ENCODE measurements at places on chromosomes 1 and 21.

DNA sequence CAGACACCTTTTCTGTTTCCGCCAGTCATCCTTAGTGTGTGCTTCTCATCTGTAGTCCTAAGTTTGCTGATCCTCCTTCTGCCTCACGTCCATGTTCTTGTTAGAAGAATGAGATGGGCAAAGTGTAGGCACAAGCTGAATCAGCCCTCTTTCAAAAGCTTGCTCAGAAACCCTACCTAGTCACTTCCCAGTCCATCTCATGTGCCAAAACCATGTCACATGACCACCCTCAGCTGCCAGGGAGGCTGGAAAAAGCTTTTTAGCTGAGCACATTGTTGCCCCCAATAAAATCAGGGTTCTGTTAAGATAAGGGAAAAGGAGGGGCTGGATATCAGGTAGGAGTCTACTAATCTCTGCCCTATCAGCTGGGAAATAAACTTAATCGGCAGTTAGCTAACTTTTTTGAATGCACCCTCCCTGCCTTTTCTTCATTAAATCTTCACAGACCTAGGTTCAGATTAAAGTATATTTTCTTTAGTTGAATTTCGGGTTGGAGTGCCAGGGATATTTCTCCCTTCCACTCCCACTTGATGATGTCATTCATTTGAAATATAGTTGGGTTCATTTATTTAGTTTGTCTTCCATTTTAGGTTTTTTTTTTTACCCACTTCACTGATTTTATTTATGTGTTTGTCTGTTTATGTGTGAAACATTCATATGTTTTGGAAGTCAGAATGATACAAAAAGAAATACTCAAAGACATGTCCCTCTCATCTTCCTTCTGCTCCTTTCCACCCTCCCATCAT lies 129.2 kb downstream of the ROR1 start:
- no peak for DNase-seq

GRCh38 chr1:180893614-180894013 lies 19.1 kb upstream of the KIAA1614 start:
- DNase-seq = no peak

DNA sequence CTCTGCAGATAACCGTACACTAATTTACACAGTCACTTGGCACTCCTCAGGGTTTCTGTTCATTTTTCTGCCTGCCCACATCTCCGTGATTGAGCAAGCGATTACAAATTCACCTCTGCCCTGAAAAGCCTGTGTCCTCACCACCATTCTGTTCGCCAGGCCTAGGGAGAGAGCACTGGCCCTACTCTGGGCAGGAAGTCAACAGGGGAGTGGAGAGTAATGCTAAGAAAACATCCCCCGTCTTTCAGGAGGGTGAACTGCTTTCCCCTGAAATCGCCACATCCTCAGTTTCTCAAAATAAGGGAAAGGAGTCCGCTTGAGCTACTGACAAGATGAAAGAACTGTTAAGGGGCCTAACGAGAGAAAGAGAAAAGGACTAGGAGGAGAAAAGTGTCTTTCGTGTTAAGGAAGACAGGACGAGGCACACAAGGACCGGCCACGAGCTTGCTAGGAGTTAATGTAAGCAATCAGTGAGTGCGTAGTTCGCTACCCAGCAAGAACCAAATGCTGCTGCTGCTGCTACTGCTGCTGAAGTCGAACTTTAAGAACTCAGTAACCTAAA lies 632 bp downstream of the PEX19 start:
- DNase-seq = peak; percentile 49

- DNase-seq = peak; percentile 56
Observed at GRCh38 chr1:193183019-193183627, 3.3 kb downstream of the B3GALT2 start.

DNA sequence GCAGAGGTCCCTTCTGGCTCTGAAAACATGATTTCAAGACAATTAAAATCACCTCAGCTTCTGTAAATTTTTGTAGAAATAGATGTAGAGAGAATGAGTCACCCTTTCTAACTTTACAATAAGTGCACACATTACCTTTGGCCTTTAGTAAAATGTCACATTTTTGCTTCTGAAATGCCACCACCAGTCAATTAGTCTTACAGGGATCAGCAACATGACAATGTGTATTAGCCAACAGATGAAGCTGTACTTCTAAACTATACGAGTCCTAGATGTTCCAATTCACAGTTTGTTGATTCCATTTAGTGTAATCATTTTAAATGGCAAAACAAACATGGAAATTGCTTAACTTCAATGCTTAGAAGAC lies 23.1 kb downstream of the C21orf91 start:
- DNase-seq = peak; percentile 60

DNA sequence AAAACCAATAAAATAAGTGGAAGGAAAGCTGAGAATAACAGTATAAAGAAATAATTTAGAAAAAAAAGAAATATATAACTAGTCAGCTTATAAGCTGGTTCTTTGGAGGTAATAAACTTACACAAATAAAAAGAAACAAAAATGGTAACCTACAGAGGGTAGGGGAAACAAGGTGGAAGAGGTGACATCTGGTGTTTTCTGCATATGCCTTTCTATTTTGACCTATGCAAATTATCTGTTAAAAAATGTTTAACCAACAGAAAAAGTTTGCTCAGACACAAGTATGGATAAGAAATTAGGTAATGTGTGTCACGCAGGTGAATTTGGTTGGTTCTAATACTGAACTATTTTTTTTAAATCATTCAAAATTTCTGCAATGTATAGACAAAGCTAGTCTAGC lies 53.6 kb upstream of the DMRTA2 start:
- DNase-seq = no peak
